ENCODE measurements at places on chromosomes 5 and 9. TPM values are rescaled to one million over a fixed set of nuclear protein-coding genes. Genes with fewer than 3 reads are reported as not detected.
A peak's percentile ranks its signal among the peaks of the same experiment; 100 is the strongest.

MYOZ3 gene
- polyA plus RNA-seq = 6.2 TPM

GPX8 gene
- polyA plus RNA-seq = 95.1 TPM

MEIKIN gene
- 0.17 TPM for polyA plus RNA-seq

PCDHGA8 gene
- 0.33 TPM for polyA plus RNA-seq

RGS3 gene
- polyA plus RNA-seq = 45.1 TPM

ZBTB43 gene
- polyA plus RNA-seq = 16.6 TPM

MORN5 gene
- 3.0 TPM for polyA plus RNA-seq

DNA sequence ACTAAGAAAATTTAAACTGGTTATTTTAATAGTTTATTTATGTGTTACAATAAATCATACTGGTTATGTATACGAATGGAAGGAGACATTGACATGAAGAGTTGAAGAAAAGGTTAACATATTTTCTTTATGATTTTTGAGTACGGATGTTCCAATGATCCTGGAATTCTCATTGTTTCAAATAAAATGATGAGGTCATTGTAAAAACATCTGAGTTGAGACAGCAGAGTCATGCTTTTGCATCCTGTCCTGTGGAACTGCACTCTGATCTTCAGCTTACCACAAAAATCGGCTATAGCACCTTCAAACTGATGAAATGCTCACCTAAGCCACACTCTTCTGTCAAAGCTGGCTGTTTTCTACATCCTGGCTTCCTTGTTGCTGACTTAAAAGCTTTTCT lies 67.8 kb downstream of the PTCD2 start:
- no peak for DNase-seq

GRCh38 chr9:92634712-92635605 lies 35.0 kb downstream of the IPPK start:
- DNase-seq = peak; percentile 60

DNA sequence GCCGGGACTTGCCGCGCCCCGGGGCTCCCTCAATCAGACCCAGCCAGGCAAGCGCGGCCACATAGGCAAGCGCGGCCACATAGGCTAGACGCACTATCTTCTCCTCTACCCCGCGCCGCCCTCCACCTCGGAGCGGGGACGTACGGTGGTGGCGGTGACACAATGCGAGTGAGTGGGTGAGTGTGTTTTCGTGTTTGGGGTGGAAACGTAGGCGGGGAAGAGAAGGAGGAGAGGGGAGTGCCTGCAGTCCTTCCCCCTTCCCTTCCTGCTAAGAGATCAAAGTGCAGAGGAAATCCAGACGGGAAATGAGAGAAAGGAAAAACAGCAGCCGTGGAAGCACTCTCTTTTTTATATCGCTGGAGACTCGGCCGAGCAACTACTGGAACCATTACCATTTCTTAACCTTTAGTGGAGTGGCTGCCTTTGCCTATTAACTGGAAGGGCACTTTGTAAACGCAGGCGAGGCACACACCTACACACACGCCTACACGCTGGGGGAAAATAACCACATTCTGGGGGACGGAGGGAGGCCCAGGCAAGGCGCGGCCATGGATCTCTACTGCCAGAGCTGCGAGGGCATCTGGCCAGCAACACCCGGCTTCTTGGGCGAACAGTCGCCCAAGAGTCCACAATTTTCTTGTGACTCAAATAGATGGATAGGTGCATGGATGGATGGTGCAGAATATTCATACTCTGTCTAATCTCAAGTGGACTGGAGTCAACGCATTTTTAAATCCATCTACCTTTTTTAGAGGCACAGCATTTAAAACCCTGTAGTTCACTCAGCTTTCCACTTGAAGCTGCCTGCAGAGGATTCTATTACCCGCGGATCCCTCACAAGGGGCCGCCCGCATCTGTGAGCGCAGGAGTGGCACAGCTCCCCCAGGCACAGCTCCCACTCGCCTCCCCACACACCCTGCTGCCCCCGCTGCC lies 2.1 kb downstream of the EDIL3 start:
- DNase-seq = peak; percentile 35

- DNase-seq = no peak
Measured at GRCh38 chr9:112665347-112665746, 52.6 kb downstream of the INIP start.

GRCh38 chr9:101711330-101711941 lies 27.0 kb downstream of the GRIN3A start:
- DNase-seq = no peak

DNA sequence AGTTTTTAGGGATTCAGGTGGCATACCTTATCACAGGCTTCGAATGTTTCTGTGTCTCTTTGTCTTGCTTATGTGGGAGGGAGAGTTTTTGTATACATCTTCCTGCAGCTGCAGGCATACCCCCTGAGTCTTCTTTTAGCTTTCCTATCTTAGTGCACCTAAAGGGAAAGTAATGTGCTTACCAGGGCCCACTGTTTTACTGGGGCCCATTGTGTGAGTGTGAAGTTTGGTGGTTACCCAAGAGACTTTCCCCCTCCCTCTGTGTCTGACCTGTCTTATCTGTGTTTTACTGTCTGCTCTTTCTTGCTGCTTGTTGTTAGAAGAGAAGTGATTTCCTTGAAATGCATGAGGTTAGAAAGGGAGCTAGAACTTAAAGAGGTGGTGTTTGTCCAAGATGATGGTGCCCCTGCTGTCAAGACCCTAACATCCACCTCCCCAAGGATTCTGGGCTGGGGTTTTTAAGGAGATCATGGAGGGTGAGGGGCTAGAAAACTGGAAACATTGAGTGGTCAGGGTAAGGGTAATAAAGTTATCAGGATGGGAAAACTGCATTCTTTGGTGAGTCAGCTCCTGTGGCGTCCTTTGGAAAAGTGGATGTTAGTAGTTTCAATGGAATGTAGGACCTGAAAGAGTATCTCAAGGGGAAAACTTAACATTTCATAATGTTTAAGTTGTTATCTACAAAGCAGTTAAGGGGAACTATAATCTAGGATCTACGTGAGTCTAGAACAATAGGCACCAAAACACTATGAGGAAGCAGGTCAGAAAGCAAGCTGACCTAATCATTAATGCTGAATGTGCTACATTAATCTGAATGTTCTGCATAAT lies 583.5 kb upstream of the TUSC1 start:
- DNase-seq = no peak

GRCh38 chr5:98836175-98836574 lies 62.7 kb downstream of the RGMB start:
- DNase-seq = no peak

- DNase-seq = no peak
Measured at GRCh38 chr5:177301503-177302165, 1.9 kb downstream of the RAB24 start.

- DNase-seq = no peak
Measured at GRCh38 chr5:111229871-111230810, 6.0 kb downstream of the CAMK4 start.

DNA sequence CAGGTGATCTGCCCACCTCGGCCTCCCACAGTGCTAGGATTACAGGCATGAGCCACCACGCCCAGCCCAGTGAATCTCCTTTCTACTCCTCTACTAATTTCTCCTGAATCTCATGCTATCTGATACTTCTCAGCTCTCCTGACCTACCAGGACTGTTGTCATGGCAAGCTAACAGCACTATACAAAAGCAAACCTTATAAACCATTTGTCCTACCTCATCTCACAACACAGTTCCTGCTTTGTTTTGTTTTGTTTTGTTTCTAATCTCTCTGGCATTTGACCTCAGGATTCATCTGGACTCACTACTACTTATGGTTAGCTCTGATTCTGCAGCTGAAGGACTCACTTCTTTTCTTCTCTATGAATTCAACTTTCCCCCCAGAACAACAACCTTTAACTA lies 734.8 kb downstream of the TLE1 start:
- DNase-seq = no peak

- DNase-seq = no peak
Measured at GRCh38 chr9:35757226-35757891, 3.3 kb upstream of the MSMP start.

DNA sequence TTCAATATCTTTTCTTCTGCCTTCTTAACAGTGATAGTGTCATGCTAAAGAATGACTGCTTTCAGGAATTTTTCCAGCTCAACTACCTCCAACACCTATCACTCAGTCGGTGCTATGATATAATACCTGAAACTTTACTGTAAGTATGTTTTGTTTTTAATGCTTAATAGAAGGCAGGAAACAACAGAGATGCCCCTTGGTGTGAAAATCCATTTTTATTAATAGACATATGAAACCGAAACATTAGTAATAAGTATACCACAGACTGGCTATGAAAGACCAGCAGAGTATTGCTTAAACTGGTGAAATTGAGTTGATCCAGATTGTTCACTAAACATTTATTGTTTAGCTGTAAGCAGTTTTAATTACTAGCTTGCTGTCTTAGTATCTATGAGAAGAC lies 25.2 kb downstream of the SKP2 start:
- no peak for DNase-seq
